ENCODE measurements at places on chromosomes 2 and 18. TPM values are rescaled to one million over a fixed set of nuclear protein-coding genes. Genes with fewer than 3 reads are reported as not detected.

The GKN2 gene
- not detected for total RNA-seq

The IL37 gene
- total RNA-seq = 0.39 TPM

The CFLAR gene
- 310 TPM for total RNA-seq

The C2orf69 gene
- 16.4 TPM for total RNA-seq

The PROC gene
- total RNA-seq = not detected

The CPO gene
- total RNA-seq = not detected

The PRKAG3 gene
- not detected for total RNA-seq

The SCN1A gene
- not detected for total RNA-seq

The L3MBTL4 gene
- 1.1 TPM for total RNA-seq

The CERKL gene
- total RNA-seq = 0.07 TPM

The CPLX4 gene
- not detected for total RNA-seq

The AKAIN1 gene
- not detected for total RNA-seq

The GMCL1 gene
- total RNA-seq = 30.4 TPM

The ADAM17 gene
- 27.4 TPM for total RNA-seq

The RNF125 gene
- total RNA-seq = 40.3 TPM

The PAX8 gene
- total RNA-seq = 0.66 TPM

The TWSG1 gene
- 8.3 TPM for total RNA-seq

The FAHD2B gene
- 24.8 TPM for total RNA-seq

The RAB31 gene
- 0.34 TPM for total RNA-seq

The HSPE1 gene
- total RNA-seq = 110 TPM

The LYPD1 gene
- total RNA-seq = not detected

The ESCO1 gene
- 22.1 TPM for total RNA-seq

The SATB2 gene
- total RNA-seq = 0.10 TPM

The NOL4 gene
- not detected for total RNA-seq

The MAP4K4 gene
- total RNA-seq = 120 TPM

The RAB27B gene
- total RNA-seq = 2.7 TPM

The HOXD4 gene
- total RNA-seq = not detected

Measured in T-helper 1 cell treated with Interleukin-12 subunit alpha and Interleukin-12 subunit beta and Interleukin-4 antibody, amounts not matched to agents 30 ng/mL and 1 ng/mL, for 36 hours (primary cell).